Left kidney (tissue), 8 donors: ENCODE measurements at places on chromosomes 3 and 15. TPM values are rescaled to one million over a fixed set of nuclear protein-coding genes. Genes with fewer than 3 reads are reported as not detected.

The CCR8 gene
- polyA plus RNA-seq: not detected

The ADAMTS17 gene
- 2.3 TPM for polyA plus RNA-seq

The WDR82 gene
- 104 TPM for polyA plus RNA-seq

The SYNPR gene
- polyA plus RNA-seq: not detected

The PRR20G gene
- not detected for polyA plus RNA-seq

The GALNT15 gene
- polyA plus RNA-seq: 2.1 TPM

The KLF15 gene
- 11.3 TPM for polyA plus RNA-seq

The POMGNT2 gene
- 19.0 TPM for polyA plus RNA-seq

The RAB11A gene
- polyA plus RNA-seq: 288 TPM

The ENTPD3 gene
- polyA plus RNA-seq: 2.9 TPM

The CYP1A1 gene
- not detected for polyA plus RNA-seq

The TSC22D2 gene
- 69.5 TPM for polyA plus RNA-seq

- DNase-seq: no peak
Observed at GRCh38 chr15:70125605-70126004, 27.9 kb upstream of the TLE3 start.

- no peak for DNase-seq
Observed at GRCh38 chr3:177820683-177821316, 623.5 kb upstream of the TBL1XR1 start.

GRCh38 chr3:64814351-64814750, 126.6 kb upstream of the ADAMTS9 start:
- no peak for DNase-seq

DNA sequence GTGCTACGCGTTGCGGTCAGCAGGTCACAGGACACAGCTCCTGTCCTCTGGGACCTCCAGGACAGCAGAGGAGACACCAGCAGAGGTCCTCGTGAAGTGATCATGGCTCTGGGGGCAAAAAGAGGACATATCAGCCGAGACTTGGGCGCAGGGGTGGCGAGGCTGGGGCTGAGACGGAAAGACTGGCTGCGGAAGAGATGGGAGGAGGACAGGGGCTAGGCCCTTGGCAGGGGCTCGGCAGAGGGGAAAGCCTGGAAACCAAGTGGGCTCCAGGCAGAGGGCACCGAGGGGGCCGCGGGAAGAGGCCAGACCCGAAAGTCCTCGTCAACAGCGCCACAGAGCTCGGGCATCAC, 4.9 kb upstream of the CFAP100 start:
- no peak for DNase-seq

DNA sequence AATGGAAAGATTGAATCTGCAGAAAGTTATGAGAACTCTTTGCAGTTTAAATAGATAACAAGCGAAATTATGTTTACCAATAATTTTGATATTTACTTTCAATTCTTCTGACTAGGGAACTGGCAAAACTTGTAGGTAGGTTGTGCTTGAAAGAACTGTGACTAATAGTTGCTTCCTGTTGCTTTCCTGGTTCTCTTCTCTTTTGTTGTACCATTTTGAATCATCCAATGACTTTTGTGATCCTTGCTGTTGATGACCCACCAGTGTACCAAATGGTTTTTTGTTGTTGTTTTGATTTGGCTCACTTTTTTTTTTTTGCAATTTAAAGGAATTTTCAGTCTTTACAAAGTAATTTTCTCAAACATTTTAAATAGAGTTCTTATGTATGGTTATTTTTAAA, 64.9 kb upstream of the DCBLD2 start:
- no peak for DNase-seq

- no peak for DNase-seq
Observed at GRCh38 chr3:58495101-58495500, 3.2 kb downstream of the KCTD6 start.

DNA sequence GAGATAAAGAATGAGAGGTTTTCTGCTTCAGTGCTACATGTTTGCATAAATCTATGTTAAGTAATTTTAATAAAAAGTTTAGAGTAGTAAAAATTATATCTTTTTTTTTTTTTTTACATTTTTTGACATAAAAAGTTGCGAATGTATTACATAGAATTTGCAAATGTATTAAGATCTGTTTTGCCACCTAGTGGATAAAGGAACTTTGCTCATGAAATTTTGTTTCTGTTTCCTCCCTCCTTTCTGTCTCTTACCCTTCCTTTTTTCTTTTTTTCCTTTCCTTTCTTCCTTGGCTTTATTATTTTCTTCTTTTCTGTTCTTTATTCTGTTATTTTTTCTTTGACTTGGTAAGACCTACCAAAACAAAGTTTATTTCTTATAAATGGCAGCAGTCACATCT, 58.5 kb upstream of the UTS2B start:
- no peak for DNase-seq

DNA sequence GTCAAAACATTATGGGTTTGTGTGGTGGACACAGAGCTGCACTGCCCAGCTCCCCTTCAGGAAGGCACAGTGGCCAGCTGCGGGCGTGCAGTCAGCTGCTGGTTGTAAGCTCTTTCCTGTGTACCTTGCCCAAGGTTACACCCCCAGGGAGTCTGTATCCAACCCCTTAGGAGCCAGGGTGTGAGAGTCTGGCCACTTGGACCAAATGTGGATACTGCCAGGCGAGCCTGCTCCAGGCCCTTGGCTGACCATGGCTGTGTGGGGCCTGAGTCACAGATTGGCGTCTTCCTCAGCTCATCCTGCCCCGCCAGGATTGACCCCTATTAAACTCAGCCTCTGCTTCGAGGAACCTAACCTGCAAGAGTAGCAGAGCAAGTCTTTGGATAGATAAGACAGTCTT, 56.9 kb downstream of the ABHD5 start:
- DNase-seq: no peak

GRCh38 chr15:83288381-83288801, 3.9 kb upstream of the BNC1 start:
- no peak for DNase-seq

DNA sequence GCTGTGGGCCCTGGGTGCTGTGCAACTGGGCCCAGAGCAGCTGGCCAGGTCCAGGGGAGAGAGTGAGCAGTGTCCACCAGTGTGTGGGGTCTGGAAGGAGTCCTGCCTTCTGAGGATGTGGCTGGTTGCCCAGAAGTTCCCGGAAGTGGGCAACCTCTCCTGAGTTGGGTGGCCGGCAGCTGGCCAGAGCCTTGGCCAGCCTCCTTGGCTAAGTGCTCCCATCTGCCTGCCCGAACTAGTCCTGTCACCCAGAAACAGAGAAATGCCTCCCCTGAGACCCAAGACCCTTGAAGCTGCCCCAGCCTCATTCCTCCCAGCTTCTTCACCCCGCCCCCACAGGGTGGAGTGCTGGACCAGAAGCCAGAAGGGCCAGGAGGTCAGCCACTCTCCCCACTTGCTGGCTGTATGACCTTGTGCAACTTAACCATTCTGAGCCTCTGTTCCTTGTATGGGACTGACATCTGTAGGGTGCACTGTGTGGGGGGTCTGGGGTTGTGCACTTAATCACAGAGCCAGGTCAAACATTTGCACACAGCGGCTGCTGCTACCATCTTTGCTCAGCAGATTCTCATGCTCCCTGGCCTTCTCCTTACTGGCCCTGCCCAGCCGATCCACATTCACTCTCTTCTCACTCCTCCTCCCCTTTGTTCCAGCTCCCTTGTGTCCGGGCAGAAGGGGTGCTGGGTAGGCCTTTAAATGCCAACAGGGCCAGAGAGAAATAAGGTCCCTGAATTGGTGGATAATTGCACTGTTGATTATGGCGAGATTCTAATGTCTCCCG, 7.5 kb upstream of the ALAS1 start:
- DNase-seq: no peak

DNA sequence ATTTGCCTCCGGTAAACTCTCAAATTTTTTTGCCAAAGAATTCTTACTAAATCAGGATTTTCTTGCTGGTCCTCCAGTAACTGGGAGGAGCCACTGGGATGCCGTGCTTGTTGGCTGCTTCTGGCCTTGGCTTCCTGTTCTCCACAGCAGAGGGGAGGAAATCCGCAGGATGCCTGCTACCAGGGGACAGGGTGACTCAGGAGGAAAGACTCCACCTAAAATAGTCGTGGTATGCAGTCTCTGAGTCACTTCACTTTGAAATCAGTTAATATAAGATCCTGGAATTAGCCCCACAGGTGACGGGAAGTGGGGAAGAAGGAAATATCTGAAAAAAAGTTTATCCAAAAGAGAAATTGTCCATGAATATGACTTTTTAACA, 6.5 kb upstream of the TM4SF18 start:
- DNase-seq: no peak

GRCh38 chr3:171977860-171978259, 61.5 kb upstream of the FNDC3B start:
- no peak for DNase-seq

DNA sequence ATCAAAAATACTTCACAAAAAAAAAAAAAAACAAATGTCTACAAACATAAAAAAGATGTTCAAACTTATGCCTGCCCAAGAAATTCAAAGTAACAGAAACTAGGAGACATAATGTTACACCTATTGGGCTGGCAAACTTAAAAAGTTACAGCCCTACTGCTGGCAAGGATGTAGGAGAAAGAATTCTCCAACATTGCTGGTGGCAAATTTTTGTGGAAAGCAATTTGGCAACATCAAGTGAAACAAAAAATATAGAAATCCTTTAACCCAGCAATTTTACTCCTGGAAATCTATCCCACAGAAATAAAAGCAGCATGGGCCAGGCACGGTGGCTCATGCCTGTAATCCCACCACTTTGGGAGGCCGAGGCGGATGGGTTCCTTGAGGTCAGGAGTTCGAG, 73.2 kb downstream of the STAG1 start:
- no peak for DNase-seq

DNA sequence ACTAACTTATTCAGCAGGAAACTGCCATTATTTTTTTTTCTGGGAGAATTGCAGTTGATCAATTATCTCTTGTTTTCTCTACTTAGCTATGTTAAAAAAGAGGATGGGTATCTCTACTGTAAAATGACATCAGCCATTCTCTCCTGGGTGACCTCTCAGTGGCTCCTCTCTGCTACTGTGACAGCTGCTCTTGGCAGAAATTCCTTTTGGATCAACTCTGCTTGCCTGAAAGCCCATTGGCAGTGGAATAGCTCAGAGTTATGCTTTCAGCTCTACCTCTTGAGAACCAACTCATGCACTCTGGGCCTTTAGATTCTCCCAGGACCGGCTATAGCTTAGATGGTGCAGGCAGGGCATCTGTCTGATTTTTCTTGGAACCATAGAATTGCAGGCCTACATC, 99.9 kb upstream of the GAP43 start:
- DNase-seq: no peak

DNA sequence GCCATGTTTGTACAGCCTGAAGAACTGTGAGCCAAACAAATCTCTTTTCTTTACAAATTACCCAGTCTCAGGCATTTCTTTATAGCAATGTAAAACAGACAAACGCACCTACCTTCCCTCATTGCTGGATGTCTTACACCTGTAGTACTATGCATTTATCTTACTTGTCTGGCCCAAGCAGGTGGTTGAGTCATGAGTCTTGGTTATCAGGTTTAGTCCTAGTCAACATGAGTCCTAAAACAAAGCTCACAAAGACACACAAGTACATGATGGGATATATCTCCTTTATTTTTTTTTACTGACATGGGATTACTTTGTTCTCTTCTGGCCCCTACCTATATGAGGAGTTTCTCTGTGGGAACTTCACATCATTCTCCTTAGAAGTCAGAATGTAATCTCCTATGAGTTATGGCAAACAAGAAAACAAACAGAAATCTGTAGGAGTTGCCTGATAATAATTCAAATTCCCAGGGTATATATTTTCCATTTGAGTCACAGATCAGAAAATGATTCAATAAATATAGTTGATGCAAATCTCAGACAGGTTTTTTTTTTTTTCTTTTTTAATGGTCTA, 33.6 kb upstream of the PLSCR2 start:
- no peak for DNase-seq

DNA sequence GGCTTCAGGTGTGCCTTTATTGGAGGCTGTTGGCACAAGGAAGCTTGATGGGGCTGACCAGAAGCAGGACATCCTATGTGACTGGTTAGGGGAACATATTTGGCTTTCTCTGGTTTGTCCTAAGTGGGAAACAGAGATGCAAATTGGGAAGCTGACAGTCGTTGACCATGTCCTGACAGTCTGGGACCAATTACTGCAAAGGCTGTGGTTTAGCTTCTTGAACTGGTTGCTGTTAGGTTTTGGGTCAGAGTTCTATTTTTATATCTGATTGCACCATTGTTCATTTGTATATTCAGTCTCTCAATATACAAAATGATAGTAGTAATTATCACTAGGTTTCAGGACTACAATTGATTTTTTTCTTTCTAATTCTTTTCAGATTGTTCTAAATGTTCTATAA, 36.8 kb downstream of the SNTN start:
- no peak for DNase-seq

- peak; percentile 11 for DNase-seq
Observed at GRCh38 chr3:169542331-169542751, 121.2 kb downstream of the MECOM start.

DNA sequence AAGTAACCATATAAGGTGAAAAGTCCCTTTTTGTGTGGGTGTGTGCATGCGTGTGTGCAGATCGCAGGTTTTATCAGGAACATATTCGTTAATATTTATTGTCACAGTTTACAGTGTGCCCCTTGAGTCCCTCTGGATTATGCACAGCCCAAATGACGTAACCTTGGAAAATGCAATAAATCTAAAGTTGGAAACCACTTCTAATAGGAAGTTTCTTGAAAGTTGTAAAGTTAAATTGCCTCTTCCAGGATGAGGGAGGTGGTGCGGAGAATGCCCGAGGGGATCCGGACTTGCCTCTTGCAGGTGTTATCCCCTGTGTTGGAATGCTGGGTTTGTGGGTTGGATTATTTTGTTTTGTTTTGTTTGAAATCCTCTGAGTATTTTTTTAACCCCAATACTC, 143.3 kb downstream of the CMSS1 start:
- DNase-seq: peak; percentile 60

DNA sequence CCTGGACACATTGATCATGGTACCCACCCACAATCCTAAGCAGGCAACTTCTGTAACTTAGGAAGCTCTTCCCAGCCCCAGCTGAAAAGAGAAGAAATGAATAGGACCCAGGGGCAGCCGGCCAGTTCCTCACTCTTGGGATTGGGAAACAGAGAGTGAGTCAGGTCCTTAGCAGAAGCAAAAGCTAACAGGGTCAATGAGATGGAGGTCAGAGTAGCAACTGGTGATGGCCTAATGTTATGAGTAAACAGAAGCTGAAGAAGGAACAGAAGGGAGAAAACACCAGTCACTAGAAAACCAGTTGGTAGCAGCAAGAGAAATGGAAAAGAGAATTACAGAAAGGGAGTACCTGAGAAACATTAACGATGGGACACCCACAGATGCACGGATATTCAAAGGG, 20.0 kb downstream of the RIOX2 start:
- no peak for DNase-seq

DNA sequence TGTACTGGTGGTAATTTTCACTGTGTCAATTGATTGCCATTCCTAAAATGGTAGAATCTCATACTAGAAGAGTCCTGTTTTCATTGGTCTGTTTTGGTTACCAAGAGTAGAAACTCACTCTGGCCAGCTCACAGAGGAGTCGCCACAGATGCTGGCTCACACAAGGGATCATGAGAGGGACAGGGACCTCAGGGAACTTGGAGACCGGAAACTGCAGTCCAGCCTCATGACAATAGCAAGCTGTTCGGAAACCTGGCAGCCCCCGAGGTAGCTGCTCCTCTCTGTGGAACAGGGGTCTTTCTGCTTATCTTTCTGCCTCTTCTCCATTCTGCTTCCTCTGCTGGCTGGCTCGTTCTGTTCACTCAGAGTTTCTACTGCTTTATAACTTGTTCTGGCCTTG, 192.9 kb downstream of the PLCL2 start:
- no peak for DNase-seq
